ENCODE measurements at places on chromosomes 3 and 15. TPM values are rescaled to one million over a fixed set of nuclear protein-coding genes. Genes with fewer than 3 reads are reported as not detected.

LARP6 gene
- total RNA-seq = 19.7 TPM

GMPS gene
- 102 TPM for total RNA-seq

MLF1 gene
- total RNA-seq = not detected

TM2D3 gene
- 34.7 TPM for total RNA-seq

REC114 gene
- not detected for total RNA-seq

XIRP1 gene
- not detected for total RNA-seq

CCDC13 gene
- 0.82 TPM for total RNA-seq

CFAP20DC gene
- 2.2 TPM for total RNA-seq

GRK7 gene
- not detected for total RNA-seq

CCR8 gene
- total RNA-seq = not detected

AP3B2 gene
- 0.82 TPM for total RNA-seq

ACTRT3 gene
- total RNA-seq = not detected

ARRDC4 gene
- total RNA-seq = 3.2 TPM

FGD5 gene
- 0.16 TPM for total RNA-seq

PRRT3 gene
- 1.1 TPM for total RNA-seq

LRRC49 gene
- total RNA-seq = 2.1 TPM

NXPE3 gene
- total RNA-seq = 5.3 TPM

CADPS gene
- not detected for total RNA-seq

ANKRD63 gene
- 0.28 TPM for total RNA-seq

SCAMP5 gene
- total RNA-seq = 9.2 TPM

SHC4 gene
- not detected for total RNA-seq

ST8SIA2 gene
- not detected for total RNA-seq

NBEAL2 gene
- 62.4 TPM for total RNA-seq

KIAA1143 gene
- total RNA-seq = 29.0 TPM

SNTN gene
- total RNA-seq = not detected

CACNA1D gene
- 15.6 TPM for total RNA-seq

GOLGA6L7 gene
- total RNA-seq = not detected

DCLK3 gene
- not detected for total RNA-seq

MST1R gene
- total RNA-seq = 13.6 TPM
